AG20443 (cell line): ENCODE measurements at places on chromosomes 6 and 20.

GRCh38 chr6:117919275-117919674 is 12.2 kb downstream of the SLC35F1 start:
- no peak for DNase-seq

GRCh38 chr6:45721665-45722064 is 294.0 kb downstream of the CLIC5 start:
- no peak for DNase-seq

- DNase-seq = no peak
Observed at GRCh38 chr6:115717472-115717871, 343.2 kb downstream of the FRK start.

DNA sequence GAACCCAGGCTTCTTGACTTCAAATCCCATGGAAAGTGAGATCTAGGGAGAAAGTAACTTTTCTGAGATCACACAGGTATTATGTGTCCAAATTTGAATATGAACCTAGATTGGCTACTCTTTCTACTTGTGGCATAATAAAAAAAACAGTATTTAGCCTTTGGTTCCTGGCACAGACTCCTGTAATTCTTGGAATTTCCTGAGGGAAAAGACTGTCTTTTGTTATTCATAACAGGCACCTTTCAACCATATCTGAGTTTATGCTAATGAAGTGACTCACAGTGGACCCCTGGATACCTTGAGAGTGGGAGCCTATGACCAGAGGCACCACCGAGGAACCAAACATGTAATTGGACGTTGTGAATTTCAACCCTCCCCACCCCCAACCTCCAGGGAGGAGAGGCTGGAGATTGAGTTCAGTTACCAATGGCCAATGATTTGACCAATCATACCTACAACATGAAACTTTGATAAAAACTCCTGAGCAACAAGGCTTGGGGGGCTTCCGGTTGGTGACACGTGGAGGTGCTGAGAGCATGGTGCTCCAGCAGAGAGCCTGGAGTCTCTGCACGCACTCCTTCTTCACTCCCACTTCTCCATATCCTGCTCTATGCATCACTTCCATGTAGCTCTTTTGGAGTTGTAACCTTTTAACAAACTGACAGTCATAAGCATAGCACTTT is 48.8 kb downstream of the LAMA4 start:
- no peak for DNase-seq

- peak; percentile 63 for DNase-seq
Observed at GRCh38 chr20:61980647-61981583, 84.8 kb downstream of the TAF4 start.

GRCh38 chr6:130997061-130997753 is 65.8 kb downstream of the EPB41L2 start:
- DNase-seq = peak; percentile 20

GRCh38 chr6:119116712-119117281 is 38.3 kb upstream of the FAM184A start:
- no peak for DNase-seq

GRCh38 chr20:42981253-42981652 is 208.5 kb downstream of the PTPRT start:
- DNase-seq = no peak
